ENCODE measurements at places on chromosomes 6 and 20. TPM values are rescaled to one million over a fixed set of nuclear protein-coding genes. Genes with fewer than 3 reads are reported as not detected.
A peak's percentile ranks its signal among the peaks of the same experiment; 100 is the strongest.

GRCh38 chr20:20806121-20807095, 94.0 kb upstream of the RALGAPA2 start:
- no peak for DNase-seq
- no peaks in the 10 kb centered on the region for H3K36me3 ChIP-seq
- H3K4me1 ChIP-seq, result no peaks in the 10 kb centered on the region
- no peak overlapping the region for H3K4me3 ChIP-seq
- H3K27ac ChIP-seq, result no peak overlapping the region

SOX12 gene
- total RNA-seq, result 7.5 TPM

DNA sequence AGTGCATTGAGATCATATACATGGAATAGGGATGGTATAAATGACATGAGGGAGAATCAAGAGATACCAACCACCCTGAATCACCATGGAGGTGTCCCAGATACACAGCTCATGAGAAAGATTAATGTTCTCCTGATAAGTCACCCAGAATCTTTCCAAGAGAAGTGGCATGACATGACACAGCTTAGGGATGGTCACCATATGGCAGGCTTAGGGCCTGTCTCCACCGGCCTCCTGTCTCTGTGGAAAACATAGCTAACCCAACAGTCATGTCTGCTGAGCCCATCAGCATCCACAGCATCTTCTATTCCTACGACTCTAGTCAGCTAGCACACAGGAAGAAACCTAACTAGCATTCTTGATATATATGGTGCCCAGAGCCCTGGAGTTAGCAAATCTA, 133.3 kb downstream of the IPCEF1 start:
- H3K4me1 ChIP-seq, result no peaks in the 10 kb centered on the region
- H3K4me3 ChIP-seq, result no peak overlapping the region
- no peak for DNase-seq
- H3K36me3 ChIP-seq, result no peaks in the 10 kb centered on the region
- no peak overlapping the region for H3K27ac ChIP-seq

- DNase-seq, result no peak
- H3K27ac ChIP-seq, result no peak overlapping the region
- peaks cover 5% of the 10 kb centered on the region for H3K4me1 ChIP-seq
- no peaks in the 10 kb centered on the region for H3K27me3 ChIP-seq
- peaks cover 7% of the 10 kb centered on the region for H3K36me3 ChIP-seq
- H3K4me3 ChIP-seq, result no peak overlapping the region
These were observed 5.8 kb downstream of the ZBTB24 start for GRCh38 chr6:109477184-109477583.

GRCh38 chr6:168536665-168537539, 95.9 kb downstream of the SMOC2 start:
- no peak overlapping the region for H3K27ac ChIP-seq
- no peak for DNase-seq
- H3K27me3 ChIP-seq, result no peaks in the 10 kb centered on the region

DNA sequence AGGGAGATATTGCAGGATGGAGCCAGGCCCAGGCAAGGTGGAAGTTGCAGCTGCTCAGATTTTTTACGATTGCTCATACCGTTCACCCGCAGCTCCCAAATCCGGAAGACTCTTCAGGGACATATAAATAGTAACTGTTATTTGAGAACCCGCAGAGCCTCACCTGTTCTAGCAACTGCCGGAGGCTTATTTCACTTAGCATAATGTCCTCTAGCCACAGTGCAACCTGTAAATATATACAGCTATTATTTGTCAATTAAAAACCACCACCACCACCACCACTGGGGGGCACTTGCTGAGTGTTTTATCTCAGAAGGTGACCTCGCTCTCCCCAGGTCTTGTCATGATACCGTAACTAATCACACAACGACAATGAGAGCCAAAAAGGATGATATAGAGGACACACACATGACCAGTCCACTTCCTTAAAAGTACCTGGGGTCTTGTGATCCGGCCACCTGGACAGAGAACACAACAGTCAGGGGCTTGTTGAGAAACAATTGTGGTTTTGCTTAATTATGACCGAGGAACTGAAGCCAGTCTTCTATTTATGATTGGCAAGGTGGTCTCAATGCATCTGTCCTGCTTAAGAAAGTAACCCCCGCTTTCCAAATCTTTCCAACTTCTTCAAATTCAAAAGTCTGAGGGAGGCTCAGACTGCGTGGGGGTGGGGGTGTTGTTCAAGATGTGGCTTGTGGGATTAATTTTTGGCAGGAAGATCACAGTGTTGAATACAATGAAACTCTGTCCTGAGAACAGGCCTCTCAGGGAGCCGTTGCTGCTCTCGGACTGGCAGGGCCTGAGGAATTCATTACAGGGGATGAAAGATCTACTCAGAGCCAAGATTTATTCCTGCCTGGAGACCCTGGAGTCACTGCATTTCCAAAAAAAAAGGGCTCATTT, 107.7 kb upstream of the PRND start:
- no peak overlapping the region for H3K27ac ChIP-seq
- H3K36me3 ChIP-seq, result no peaks in the 10 kb centered on the region
- no peaks in the 10 kb centered on the region for H3K27me3 ChIP-seq
- DNase-seq, result peak; percentile 49

SSTR4 gene
- total RNA-seq, result not detected

DNA sequence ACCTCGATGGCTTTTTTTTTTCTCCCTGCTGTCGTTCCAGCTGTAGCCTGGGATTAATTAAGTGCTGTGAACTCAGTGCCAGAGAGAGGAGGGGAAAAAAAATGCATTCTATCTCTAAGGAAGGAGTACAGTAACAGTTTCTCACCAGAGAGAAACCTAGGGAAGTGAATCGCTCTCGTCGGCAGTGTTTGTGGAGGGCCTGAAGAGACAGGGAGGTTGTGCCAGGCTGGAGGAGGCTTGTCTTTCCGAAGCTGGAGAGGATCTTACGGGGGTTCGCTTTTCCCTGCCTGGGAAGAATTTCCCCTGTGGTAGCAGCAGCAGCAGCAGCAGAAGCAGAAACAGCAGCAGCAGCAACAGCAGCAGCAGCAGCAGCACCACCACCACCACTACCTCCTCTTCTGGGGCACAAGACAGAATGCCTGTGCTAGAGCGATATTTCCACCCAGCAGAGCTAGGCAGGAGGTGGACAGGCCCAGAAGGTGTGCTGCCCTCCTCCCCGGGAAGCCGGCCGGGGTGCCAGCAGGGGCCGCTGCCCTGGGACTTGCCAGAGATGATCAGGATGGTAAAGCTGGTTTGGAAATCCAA, 186.5 kb downstream of the PDE7B start:
- no peaks in the 10 kb centered on the region for H3K27me3 ChIP-seq
- no peaks in the 10 kb centered on the region for H3K4me1 ChIP-seq
- peak overlapping the region; percentile 6 for H3K4me3 ChIP-seq
- H3K36me3 ChIP-seq, result no peaks in the 10 kb centered on the region
- DNase-seq, result no peak
- H3K27ac ChIP-seq, result peak overlapping the region; percentile 45

GRCh38 chr6:138517635-138518034, 18.3 kb upstream of the NHSL1 start:
- no peaks in the 10 kb centered on the region for H3K36me3 ChIP-seq
- H3K27ac ChIP-seq, result no peak overlapping the region
- DNase-seq, result peak; percentile 73
- H3K4me3 ChIP-seq, result no peak overlapping the region
- no peaks in the 10 kb centered on the region for H3K27me3 ChIP-seq

- H3K27ac ChIP-seq, result no peak overlapping the region
- DNase-seq, result no peak
- H3K4me1 ChIP-seq, result peaks cover 6% of the 10 kb centered on the region
- no peaks in the 10 kb centered on the region for H3K27me3 ChIP-seq
- H3K4me3 ChIP-seq, result peak overlapping the region; percentile 74
These were observed 570 bp upstream of the FANCE start for GRCh38 chr6:35451354-35452182.

DNA sequence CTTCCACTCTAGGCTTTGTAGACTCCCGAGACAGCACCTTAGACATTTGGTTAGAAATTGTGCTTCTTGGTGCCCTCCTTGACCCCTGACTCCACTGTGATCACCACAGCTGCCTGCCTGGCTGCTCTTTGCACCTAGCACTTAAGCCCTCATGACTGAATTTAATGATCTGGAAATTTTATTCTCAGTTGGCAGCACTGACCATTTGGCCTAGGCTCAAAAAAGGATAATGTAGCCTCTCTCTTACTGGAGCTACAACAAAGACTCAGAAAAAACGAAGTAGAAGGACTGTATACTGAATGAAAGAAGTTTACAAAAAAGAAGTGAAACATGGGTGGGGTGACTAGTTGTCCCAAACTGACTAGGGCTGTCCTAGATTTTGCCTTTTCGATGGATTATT, 11.3 kb upstream of the ABRACL start:
- no peaks in the 10 kb centered on the region for H3K27me3 ChIP-seq
- no peak for DNase-seq
- H3K27ac ChIP-seq, result no peak overlapping the region
- H3K36me3 ChIP-seq, result no peaks in the 10 kb centered on the region
- H3K4me1 ChIP-seq, result no peaks in the 10 kb centered on the region

DNA sequence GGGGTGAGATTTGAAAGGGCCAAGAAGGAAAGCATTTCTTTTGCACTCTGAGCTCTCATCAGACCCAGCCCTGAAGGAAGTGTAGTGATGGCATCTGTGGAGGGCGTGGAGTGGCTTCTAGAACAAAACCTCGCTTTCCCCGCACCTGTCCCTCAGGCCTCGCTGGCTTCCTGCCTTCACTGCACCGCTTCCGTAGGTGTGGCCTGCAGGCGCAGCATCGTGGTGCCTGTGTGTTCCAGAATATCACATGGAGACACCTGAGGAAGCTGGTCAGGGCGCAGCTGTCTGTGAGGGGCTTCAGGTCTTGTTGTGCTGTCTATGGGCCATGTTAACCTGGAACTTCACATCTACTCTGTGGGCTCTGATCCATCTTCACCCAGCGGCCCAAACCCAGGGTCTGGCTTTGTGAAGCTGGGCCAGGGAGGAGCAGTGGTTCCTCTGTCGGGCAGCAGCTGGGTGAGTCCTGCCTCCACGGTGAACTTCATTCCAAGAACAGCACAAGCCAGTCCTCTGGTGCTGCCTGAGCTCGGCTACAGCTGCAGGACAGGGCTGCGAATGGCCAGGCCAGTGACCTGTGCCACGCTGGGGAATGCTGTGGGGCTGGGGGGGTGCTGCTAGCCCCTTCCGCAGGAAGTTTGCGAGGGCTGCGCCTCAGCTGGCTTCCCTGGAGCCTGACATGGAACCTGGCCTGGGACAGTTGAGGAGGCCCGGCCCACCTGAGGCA, 40.9 kb downstream of the DSTN start:
- DNase-seq, result peak; percentile 80
- no peaks in the 10 kb centered on the region for H3K36me3 ChIP-seq
- H3K27me3 ChIP-seq, result no peaks in the 10 kb centered on the region
- peaks cover 28% of the 10 kb centered on the region for H3K4me1 ChIP-seq

KIF25 gene
- not detected for total RNA-seq

DNA sequence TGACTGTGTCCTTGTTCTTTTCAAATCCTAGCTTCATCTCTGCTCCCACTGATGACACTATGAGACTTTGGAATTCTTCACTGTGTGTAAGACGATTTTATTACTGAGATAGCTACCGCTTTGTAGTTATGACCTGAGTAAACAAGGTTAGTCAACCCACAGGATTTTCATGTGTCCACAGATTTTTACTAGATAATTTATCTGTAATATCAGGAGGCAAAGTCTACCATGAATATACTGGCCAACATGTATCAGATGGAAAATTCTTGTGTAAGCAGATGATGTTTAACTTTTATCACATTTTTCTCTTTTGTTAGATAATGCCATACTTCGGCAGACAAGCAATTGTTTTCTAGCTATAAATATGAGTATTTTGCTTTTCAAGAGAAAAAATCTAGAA, 119.8 kb downstream of the SGK1 start:
- no peak for DNase-seq
- no peak overlapping the region for H3K27ac ChIP-seq
- no peak overlapping the region for H3K4me3 ChIP-seq
- H3K36me3 ChIP-seq, result no peaks in the 10 kb centered on the region
- H3K4me1 ChIP-seq, result no peaks in the 10 kb centered on the region

FOXC1 gene
- 0.69 TPM for total RNA-seq

GRCh38 chr20:50730765-50731054, 670 bp upstream of the PARD6B start:
- H3K4me3 ChIP-seq, result peak overlapping the region; percentile 94
- no peaks in the 10 kb centered on the region for H3K27me3 ChIP-seq
- DNase-seq, result no peak
- H3K4me1 ChIP-seq, result no peaks in the 10 kb centered on the region
- H3K36me3 ChIP-seq, result no peaks in the 10 kb centered on the region

SLC13A3 gene
- 0.25 TPM for total RNA-seq

SRMS gene
- 0.32 TPM for total RNA-seq

DNA sequence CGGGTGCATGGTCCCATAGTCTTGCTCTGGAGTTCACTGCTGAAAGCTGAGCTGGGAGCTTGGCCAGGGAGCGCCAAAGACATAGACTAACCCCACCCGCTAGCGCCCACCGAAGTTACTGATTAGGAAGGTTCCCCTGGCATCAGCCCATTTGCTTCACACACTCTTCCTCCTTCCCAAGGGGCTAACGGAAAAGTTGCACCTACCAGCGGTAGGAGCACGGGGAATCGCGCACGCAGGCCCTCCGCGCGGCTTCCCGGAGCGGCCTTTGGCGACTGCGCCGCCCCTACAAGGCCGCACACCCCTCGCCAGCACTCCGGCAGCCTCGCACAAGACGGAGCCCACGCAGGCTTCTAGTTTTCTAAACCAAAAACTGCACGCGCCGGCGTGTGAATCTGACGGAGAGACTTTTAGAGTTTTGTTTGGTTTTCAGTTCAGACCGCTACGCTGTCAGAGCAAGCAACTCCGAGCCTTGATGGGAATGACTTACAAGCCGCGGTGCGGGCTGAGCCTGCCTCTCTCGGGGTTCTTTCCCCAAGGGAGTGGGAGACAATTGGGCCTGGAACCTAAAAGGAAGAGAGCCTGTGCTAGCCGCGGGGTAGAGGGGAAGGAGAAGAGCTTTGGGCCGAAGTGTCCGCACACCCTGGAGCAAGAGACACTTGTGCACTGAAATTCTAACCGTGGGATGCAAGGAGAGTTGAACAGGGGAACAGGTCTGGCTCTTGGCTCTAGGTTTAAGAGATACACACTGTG, 891 bp upstream of the POU3F2 start:
- DNase-seq, result no peak
- H3K27me3 ChIP-seq, result peaks cover 95% of the 10 kb centered on the region
- no peak overlapping the region for H3K27ac ChIP-seq
- H3K4me3 ChIP-seq, result peak overlapping the region; percentile 39
- no peaks in the 10 kb centered on the region for H3K36me3 ChIP-seq
- peaks cover 12% of the 10 kb centered on the region for H3K4me1 ChIP-seq

Data from colonic mucosa (tissue), 4 donors.